Dermis microvascular lymphatic vessel endothelial cell (primary cell): ENCODE measurements at places on chromosomes 11 and 22. TPM values are rescaled to one million over a fixed set of nuclear protein-coding genes. Genes with fewer than 3 reads are reported as not detected.

The POLR2F gene
- 38.8 and 44.9 TPM in 2 replicates for total RNA-seq

The SEC14L6 gene
- under 0.01 and 0.13 TPM in 2 replicates for total RNA-seq

The GVQW3 gene
- total RNA-seq: 0.38 and 0.51 TPM in 2 replicates

The AIFM3 gene
- total RNA-seq: under 0.01 and 0.13 TPM in 2 replicates
